Left ventricle myocardium inferior (tissue), 1 donor: ENCODE measurements at places on chromosomes 12 and 14. TPM values are rescaled to one million over a fixed set of nuclear protein-coding genes. Genes with fewer than 3 reads are reported as not detected.
A peak's percentile ranks its signal among the peaks of the same experiment; 100 is the strongest.

- DNase-seq = no peak
- no peaks in the 10 kb centered on the region for H3K27me3 ChIP-seq
- H3K27ac ChIP-seq = peak overlapping the region; percentile 62
- no peaks in the 10 kb centered on the region for H3K36me3 ChIP-seq
- peaks cover 44% of the 10 kb centered on the region for H3K4me1 ChIP-seq
Measured at GRCh38 chr12:116222358-116222757, 55.1 kb downstream of the MED13L start.

GRCh38 chr14:97328743-97329142, 531.6 kb downstream of the VRK1 start:
- no peak overlapping the region for H3K27ac ChIP-seq
- DNase-seq = no peak
- no peaks in the 10 kb centered on the region for H3K36me3 ChIP-seq

DNA sequence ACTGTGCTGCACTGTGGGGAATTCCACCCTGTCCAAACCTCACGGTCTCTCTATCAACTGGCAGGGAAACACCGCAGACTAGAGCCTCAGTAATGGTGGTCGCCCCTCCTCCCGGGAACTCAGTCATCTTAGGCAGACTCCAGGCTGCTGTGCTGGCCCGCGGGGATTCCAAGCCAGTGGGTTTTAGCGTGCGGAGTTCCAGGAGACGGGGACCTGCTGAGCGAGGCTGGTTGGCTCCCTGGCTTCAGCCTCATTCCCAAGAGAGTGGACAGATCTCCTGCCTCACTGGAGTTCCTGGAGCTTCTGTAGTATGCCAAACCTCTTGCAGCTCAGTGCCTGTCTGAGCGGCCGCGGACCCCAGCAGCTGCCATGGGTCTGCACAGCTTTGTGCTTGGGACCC, 455.6 kb downstream of the CCDC91 start:
- DNase-seq = no peak
- H3K4me3 ChIP-seq = no peak overlapping the region
- no peaks in the 10 kb centered on the region for H3K27me3 ChIP-seq
- no peaks in the 10 kb centered on the region for H3K4me1 ChIP-seq
- H3K27ac ChIP-seq = no peak overlapping the region

Gene EML1
- 33.3 TPM for total RNA-seq

Gene VIPAS39
- total RNA-seq = 14.9 TPM

Gene RND1
- total RNA-seq = 0.47 TPM

DNA sequence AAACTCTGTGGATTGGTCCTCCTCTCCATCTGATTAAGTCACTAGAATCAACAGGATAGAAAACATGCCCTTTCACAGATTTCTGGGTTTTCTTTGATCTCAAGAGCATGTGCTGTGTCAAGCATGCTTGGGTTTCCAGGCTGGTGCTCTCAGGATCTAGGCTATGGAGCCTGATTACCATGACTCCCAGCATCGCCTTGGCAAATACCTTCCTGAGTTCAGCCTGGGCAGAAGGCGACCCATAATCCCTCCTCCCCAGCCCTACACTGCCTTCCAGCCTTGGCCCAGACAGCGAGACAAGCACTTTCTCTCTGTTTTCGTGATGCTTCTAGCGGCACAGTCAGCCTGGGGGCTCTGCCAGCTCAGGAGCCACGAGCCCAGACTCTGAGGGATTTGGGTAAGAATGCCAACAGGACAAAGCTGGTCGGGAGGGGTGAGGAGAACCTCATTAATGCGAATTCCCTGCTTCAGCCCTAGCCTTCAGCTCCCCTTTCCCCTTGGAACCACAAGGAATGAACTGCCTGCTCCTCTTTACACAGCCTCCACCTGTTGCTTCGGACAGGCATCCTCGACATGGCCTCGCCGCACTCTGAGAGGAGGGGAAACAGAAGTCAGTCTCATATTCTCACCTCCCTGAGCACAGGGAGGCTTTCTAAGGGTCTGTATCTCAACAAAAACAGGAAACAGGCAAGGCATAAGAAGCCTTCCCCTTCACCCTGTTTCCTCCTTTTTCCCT, 227.1 kb downstream of the MSRB3 start:
- H3K4me1 ChIP-seq = peaks cover 18% of the 10 kb centered on the region
- H3K27me3 ChIP-seq = no peaks in the 10 kb centered on the region
- H3K36me3 ChIP-seq = no peaks in the 10 kb centered on the region

Gene EXOC3L4
- total RNA-seq = 0.66 TPM
